ENCODE measurements at places on chromosomes 12 and 14.

- DNase-seq: no peak
Measured at GRCh38 chr14:77084985-77085384, 13.1 kb upstream of the CIPC start.

GRCh38 chr12:5264006-5264405 lies 167.9 kb upstream of the NTF3 start:
- DNase-seq: no peak

- DNase-seq: no peak
Measured at GRCh38 chr12:88691811-88692210, 111.5 kb upstream of the KITLG start.

DNA sequence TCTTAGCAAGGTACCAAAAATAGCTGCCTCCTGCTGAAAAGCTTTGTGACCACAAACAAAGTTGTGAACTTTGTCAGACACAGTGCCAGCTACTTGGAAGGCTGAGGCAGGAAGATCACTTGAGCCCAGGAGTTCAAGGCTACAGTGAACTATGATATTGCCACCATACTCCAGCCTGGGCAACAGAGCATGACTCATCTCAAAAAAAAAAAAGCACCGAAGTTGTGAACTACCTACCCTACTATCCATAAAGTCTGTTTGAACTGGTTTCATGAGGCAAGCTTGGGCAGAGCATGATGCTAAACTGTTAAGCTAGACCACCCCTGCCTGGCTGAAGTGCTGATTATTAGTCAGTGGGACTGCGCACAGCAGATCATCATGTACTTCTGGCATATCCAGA lies 75.5 kb downstream of the RAD52 start:
- DNase-seq: no peak

GRCh38 chr14:61586544-61587055 lies 108.7 kb upstream of the HIF1A start:
- no peak for DNase-seq

DNA sequence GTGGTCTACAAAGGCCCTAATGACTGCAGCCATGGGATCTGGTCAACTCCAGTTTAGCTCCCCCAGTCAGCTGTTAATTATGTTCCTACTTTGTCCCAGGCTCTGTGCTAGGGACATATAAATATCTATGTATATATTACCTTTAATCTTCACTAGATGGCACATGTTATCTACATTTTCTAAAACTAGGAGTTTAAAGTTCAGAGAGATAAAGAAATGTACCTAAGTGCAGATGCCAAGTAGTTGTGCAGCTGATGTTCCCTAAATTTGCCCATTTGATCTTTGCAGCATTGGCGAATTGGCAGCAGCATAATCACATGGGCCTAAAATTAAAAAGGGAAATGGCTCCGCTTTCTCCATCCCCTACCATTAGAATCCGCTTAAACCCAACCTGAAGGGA lies 541.1 kb downstream of the MED13L start:
- no peak for DNase-seq

Measured in activated T-cell treated with anti-CD3 and anti-CD28 coated beads for 24 hours (primary cell).